ENCODE measurements at places on chromosomes 7 and 10.

DNA sequence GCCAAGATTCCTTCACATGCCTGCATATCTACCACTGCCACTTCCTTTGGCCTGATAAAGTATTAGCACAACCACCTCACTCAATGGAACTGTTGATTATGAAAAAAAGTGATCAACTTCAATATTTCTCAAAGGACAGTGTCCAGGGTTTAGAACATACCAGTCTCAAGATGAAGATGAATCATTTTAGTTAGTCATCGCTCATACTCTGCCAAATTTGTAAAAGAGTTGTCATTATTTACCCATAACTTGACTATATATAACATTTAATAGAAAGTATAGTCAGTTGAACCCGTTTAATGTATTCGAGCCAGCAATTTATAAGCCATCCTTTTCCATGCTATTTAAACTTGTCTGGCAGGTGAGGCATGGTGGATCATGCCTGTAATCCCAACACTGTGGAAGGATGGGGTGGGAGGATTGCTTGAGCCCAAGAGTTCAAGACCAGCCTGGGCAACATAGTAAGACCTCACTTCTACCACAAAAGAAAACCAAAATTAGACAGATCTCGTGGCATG, 33.2 kb downstream of the SPAM1 start:
- no peak for DNase-seq

DNA sequence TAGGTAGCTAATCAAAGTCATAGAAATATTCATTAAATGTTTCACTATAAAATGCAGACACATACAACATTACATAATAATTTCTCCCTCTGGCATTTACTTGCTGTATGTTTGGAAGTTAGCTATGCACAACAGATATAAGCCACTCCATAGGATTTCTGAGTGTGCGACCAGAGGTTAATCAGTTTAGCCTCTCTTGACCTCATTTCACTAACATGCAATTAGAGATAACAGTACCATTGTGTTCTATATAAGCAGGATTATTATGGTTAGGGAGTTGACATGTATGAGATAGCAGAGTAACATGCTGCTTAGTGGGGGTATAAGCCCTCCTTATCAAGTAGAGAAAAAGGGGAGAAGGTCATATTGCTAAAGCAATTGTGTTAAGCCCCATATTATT, 26.4 kb downstream of the GLUD1 start:
- DNase-seq: no peak

DNA sequence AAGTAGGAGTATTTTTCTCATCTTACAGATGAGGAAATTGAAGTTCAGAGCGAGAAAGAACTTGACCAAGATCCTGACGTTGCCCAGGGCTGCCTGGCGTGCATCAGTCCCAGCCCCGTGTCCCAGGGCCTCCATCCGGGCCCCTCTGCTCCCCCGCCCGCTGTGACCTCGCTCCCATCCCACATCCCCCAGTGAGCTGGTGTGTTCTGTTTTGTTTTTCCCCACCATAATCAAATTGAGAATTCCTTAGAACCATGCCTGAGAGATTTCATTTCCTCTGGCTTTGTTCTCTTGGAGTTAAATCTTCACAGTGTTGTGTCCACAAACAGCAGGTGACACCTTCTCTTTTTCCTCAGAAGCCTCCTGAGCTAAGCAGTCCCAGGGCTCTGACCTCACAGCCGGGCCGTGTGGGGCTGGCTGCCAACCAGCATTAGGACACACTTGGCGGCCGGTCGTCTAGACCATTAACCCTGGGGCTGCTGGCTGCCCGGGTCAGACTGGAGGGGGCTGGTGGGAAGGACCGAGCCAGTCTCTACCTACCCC, 44.3 kb downstream of the PFKP start:
- DNase-seq: no peak

DNA sequence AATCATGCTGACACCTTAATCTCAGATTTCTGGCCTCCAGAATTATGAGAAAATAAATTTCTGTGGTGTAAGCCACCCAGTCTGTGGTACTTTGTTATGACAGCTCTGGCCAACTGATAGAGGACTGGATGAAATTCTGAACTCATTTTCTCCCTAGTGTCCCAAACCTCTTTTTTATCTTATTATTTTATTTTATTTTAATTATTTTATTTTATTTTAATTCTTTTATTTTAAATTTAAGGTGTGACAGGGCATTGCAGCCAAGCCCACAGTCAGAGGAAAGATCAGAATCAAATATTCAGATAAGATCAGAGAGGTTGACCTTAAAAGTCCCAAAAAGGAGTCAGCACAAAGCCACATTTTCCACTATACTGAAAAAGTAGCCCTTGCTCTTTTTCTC, 228.1 kb downstream of the TFEC start:
- no peak for DNase-seq

DNA sequence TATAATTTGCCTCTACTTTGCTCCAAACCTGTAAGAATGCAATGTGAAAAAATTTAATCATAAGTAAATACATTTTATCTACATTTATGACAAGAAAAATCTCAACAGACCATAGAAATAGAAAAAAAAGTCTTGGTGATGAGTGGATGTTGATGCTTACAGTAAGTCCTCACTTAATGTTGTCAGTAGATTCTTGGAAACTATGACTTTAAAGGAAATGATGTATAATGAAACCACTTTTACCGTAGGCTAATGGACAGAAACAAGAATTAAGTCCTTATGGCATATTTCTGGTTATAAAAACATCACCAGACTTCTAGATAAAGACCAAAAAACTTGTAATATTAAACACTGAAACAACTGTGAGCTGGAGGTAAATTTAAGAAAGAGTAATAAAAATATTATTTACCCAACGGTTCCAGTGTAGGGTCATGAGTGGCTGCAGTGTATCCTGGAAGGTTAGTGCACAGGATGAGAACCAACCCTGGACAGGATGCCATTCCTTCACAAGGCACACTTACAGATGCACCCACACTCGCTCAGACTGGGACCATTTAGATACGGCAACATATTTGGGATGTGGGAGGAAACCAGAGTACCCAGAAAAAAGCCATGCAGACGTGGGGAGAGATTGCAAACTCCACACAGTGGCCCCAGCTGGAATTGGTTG, 76.3 kb downstream of the GLCCI1 start:
- no peak for DNase-seq

GRCh38 chr10:71078454-71079145, 133.8 kb upstream of the UNC5B start:
- DNase-seq: no peak

DNA sequence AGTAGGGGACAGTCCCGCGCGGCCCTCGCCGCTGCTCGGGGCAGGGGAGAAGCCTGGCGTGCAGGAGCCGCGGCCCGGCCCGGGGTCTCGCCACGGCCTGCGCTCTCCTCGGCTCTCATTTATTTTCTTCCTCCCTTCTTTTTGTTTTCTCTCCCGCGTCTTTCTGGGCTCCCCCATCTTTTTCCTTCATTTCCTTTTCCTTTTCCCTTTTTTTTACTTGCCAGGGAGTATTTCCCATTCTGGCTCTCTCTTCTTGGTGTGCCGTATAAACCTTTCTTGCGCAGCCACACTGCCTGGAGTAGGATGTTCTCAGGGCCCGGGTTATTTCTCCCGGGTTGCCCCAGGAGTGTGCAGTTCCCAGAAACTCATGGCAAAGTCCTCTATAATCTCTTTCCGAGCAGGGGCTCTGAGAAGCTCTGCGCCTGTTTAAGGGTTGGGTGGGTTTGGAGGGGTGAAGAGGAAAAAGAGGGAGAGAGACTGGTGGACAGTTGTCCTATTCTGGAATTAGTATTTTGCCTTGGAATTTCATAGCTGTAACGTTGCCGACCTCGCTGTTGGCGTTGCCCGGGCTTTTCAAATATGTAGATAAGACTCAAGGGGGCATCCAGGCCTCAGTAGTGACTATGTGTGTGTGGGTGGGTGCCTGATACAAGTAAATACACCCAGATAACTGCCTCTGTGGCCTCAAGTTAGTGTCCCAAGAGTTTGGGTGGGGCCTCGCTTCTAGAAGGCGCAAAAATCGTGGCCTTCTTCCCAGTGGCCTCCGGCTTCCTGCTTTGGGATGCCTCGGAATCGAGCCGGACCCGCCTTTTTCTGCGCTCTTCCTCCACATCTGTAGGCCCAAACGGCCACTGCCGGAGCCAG, 4.3 kb upstream of the ZNF503 start:
- no peak for DNase-seq

GRCh38 chr7:92478095-92478494, 349 bp upstream of the ERVW-1 start:
- DNase-seq: no peak

DNA sequence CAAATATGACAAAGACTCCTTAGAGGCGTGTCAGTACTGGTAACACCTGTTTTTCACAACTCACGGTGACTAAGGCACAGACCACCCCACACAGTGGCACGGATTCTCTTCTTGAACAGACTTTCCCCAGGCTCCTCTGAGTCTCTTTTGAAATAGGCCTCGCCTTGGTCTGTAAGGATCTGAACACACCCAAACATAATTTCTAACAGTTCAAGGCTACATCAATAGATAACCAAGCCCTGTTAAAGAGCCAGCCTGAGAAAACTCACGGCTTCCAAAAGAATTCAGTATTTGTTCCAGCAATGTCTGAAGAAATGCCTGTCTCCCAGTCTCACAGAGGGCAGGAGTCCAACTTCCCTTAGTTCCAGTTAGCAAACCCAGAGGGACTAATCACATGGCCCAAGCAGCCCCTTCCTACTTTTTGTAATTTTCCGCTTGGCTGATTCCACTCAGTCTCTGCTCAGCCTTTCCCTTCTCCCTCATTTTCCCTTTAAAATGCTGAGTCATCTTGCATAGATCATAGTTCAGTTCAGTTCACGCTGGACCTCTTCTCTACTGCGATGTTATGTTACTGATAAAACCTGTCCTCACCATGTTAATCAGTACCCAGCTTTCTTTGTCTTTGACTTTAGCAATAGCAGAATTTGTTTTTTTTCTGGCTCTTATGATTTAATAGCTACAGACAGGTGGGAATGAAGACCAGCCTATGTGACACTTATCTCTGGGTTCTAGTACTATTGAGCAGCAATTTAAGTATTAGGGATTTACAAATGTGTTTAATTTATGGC, 22.6 kb upstream of the AKR1C3 start:
- no peak for DNase-seq

DNA sequence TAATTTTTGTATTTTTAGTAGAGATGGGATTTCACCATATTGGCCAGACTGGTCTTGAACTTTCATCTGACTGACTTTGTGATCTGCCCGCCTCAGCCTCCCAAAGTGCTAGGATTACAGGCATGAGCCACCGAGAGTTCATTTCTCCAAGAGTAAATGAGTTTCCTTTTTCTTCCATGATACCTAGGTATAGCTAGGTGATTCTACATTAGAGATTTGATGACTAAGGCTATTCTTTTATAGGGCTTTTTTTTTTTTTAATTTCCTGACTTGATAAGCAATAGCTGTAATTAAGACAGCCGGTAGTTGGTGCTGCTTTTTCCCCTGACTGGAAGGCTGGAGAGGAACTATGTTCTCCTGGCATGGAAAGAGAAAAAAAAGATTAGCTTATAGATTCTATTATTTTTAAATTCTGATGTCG, 3.3 kb downstream of the PTPN12 start:
- no peak for DNase-seq

Measured in NCI-H187 (cell line).